Activated CD4-positive, CD25-positive, alpha-beta regulatory T cell treated with anti-CD3 and anti-CD28 coated beads, Interleukin-2, amount 50 U/mL, for 72 hours (primary cell): ENCODE measurements at places on chromosomes 5 and 9.

GRCh38 chr5:80172067-80172695 lies 83.7 kb downstream of the SERINC5 start:
- DNase-seq: no peak

DNA sequence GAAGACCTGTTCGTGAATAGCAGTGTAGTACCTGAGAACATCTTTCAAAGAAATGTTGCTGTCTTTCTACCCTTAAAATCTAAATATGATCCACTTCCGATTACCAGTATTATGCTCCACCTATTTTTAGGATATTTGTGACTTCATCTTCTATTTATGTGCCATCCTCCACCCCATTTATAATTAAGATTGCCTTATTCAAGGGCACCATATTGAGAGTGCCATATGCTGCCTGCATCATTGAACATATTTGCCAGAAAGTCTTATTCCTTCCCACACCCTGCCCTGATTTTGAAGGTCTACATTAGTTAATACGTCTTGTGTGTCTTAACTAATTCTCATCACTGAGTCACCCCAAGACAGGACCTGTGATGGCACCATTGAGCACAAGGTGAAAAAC lies 1076.7 kb downstream of the CDH12 start:
- DNase-seq: no peak

DNA sequence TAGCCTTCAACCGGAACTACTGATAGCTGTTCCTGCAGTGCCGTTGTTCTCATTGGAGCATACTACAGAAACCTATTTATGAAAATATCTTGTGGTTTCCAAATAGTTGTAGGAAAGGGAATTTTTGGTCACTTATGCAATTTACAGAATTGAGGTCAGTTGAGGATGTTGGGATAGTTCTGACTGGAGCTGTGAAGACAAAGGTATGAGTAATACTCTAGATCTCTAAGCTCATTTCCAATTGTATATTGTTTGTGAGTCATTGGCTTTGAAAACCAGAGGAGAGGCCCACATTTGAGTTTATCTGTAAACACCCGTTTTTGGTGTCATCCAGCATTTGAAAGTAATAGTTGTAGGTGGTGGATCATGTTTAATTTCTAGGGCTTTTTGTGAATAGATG lies 561.3 kb upstream of the WWC1 start:
- no peak for DNase-seq

- DNase-seq: no peak
Observed at GRCh38 chr5:10262121-10262774, 12.2 kb downstream of the CCT5 start.

DNA sequence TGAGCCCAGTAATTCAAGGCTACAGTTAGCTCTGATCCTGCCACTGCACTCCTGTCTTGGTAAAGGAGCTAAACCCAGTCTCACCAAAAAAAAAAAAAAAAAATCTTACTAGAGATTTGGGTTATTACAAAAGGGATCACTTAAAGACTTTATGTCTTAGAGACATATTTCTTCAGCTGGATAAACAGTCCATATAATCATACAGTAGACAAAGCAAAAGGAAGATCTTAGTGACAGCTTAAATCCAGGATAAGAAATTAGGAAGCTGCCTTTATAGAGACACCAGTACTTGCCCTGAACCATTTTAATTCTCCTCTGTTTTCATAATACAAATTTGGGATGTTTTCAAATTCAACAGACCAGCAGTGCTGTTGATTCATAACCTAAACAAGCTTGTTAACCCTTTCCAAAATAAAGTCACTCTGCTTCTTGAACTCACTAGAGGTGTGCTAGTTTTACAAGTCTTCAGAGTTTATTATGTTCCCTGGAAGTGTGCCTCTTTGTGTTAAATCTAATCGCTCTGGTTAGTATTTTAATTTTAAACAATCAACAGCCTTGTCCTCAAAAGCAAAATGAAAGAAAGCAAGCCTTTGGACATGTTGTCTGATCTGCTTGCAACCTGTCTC lies 255.5 kb downstream of the ARRDC3 start:
- DNase-seq: no peak
